DMS79 (cell line): ENCODE measurements at places on chromosomes 16 and 17.

DNA sequence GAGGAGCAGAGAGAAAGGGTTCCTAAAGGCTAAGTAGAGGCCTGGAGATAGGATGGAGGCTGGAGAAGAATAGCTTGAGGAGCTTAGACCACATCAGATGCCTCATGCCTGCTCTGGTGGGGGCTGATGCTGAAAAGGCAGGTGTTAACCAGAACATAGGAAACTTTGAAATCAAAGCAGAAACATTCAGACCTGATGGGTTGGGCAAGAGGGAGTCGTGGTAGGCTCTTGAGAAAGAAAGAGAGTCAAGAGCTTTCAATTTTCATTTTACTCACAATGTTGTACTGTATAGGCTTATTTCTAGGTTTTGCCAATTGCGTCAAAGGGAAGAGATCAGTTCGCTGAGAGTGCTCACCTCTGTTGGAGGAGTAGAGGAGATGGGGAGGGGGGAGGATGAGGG lies 406.6 kb upstream of the SALL1 start:
- no peak for DNase-seq

- DNase-seq: no peak
These were observed 4.8 kb downstream of the CD2BP2 start for GRCh38 chr16:30350134-30350871.

- DNase-seq: no peak
These were observed 606.3 kb upstream of the CDH11 start for GRCh38 chr16:65728167-65728566.

DNA sequence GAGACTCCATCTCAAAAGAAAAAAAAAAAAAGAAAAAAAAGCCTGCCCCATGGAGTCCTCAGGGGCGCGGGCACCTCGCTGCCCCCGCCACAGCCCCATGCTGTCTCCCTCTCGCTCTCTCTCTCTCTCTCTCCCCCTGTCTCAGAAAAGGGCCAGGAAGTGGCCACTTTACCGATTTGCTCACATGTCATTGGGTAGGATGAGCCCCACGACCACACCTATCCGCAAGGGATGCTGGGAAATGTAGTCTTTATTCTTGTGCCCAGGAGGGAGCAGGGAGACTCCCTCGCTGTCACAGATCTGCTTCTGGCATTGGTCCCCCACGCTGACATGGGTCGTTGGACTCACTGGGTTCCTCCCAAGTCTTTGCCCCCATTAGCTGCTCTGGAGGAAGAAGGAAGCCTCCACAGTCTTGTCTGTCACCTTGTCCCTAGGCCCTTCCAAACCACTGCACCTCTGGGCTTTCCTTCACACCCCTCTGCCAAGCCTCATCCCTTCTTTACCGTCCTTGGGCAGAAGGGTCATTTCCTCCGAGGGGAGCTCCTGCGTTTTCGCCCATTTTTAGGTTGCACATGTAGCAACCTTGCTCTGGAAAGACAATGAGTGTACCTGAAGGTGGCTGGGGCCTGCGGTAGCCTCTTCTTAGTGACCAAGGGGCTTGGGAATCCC lies 6.9 kb upstream of the GJD3 start:
- no peak for DNase-seq

GRCh38 chr16:67939507-67940445 lies 3.1 kb upstream of the PSMB10 start:
- no peak for DNase-seq

GRCh38 chr17:80461528-80462160 lies 14.8 kb downstream of the NPTX1 start:
- no peak for DNase-seq

DNA sequence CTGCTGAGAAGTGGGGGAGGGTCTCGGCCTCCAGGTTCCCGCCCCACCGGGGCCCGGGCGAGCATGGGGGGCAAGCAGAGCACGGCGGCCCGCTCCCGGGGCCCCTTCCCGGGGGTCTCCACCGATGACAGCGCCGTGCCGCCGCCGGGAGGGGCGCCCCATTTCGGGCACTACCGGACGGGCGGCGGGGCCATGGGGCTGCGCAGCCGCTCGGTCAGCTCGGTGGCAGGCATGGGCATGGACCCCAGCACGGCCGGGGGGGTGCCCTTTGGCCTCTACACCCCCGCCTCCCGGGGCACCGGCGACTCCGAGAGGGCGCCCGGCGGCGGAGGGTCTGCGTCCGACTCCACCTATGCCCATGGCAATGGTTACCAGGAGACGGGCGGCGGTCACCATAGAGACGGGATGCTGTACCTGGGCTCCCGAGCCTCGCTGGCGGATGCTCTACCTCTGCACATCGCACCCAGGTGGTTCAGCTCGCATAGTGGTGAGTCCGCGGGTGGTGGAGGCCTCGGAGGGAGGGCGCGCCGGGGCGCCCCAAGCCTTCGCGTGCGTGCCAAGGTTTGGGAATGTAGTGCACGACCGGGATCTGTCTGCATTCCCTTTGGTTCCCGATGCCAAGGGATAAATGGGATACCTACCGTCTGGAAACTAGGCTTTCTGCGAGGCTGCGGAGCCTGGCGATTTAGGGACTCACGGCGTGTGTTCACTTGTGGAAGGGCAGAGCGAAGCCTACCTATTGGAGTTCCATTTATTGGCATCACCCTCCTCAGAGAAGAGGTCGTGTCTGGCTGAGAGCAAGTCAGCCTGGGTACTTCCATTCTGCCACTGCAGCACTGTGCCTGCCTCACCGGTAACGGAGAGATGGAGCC lies 1.0 kb downstream of the ZNRF1 start:
- DNase-seq: peak; percentile 8

- DNase-seq: no peak
These were observed 36.3 kb downstream of the OR1D5 start for GRCh38 chr17:3026856-3027751.

- DNase-seq: no peak
These were observed 3.8 kb downstream of the TNFSF12 start for GRCh38 chr17:7552621-7553051.

GRCh38 chr16:27226476-27226875 lies 23.1 kb downstream of the KDM8 start:
- no peak for DNase-seq

DNA sequence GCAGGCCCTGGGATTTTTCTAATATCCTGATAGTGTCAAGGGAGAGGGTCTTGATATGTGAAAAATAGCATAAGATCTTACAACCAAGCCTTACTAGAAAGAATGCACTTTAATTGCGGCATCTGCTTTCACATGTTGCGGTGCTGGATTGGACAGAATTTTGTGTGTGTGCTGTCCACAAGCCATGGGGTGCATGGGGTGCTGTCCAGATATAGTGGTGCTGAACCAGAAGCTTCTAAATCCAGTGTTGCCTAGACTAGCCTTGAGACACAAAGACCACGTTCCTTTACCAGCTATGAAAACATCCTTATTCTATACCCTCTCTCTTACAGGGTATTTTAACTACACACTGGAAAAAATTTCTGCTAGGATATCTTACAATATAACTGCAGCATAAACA lies 244.0 kb downstream of the TMEM114 start:
- no peak for DNase-seq

- no peak for DNase-seq
These were observed 977.4 kb downstream of the KCNJ18 start for GRCh38 chr17:22669721-22670120.

DNA sequence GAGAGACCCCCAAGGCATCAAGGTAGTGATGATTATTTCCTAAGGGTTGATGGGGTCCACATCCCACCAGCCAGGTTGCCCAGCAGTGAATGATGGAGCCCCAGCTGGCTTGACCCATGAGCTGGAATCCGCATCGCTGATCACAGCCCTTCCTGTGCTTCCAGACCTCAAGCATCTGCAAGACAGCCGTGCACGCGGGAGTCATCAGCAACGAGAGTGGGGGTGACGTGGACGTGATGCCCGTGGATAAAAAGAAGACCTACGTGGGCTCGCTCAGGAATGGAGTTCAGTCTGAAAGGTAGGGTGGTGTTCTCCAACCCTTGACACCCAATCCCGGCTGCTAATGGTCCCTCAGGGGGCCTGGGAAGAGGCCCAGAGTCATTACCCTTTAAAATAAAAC lies 69.3 kb downstream of the CRISPLD2 start:
- no peak for DNase-seq

DNA sequence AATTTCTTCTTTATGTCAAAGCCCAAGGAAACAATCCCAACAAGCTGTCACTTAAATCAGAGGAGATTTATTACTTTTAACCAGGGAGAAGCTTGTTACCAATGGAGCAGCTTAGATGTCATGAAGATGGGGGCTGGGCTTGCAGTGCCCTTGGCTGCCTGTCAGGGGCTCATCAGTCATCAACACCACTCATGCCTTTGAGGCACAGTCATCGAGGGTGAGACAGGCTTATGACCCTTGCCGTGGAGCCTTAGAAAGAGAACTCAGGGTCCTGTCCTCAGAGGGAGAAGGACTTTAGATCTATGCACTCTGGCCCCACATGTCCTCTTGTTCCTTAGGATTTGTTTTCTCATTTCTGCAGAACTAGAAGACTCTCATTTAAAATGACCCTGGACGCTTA lies 318.3 kb downstream of the CBLN1 start:
- no peak for DNase-seq

- DNase-seq: no peak
These were observed 12.7 kb downstream of the MRM3 start for GRCh38 chr17:794876-795275.

DNA sequence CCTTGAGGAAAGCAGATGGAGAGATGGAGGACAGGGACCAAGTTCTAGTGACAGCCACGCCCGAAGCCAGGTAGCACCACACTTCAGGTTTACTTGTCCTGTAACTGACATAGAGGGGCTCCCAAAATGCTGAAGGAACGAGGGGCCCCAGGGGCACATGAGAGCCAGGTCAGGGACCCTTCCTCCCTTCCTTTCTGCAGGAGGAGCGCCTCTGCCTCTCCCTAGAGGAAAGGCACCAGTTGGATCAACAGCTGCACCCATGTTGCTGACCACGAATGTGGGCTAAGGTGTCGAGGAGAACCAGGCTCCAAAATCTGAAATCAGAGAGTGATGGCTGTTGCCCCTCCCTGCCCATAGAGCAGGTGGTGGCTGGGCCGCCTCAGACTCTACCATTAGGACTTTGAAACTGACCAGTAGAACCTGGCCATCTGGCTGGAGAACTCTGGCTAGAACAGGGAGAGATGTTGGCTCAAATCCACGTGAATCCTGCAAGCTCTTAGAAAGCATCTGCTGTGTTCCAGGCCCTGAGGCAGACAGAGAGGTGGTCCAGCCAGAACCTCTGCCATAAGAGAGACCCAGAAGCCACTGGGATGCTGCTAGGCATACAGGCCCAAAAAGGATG lies 218.8 kb downstream of the KATNIP start:
- DNase-seq: no peak

DNA sequence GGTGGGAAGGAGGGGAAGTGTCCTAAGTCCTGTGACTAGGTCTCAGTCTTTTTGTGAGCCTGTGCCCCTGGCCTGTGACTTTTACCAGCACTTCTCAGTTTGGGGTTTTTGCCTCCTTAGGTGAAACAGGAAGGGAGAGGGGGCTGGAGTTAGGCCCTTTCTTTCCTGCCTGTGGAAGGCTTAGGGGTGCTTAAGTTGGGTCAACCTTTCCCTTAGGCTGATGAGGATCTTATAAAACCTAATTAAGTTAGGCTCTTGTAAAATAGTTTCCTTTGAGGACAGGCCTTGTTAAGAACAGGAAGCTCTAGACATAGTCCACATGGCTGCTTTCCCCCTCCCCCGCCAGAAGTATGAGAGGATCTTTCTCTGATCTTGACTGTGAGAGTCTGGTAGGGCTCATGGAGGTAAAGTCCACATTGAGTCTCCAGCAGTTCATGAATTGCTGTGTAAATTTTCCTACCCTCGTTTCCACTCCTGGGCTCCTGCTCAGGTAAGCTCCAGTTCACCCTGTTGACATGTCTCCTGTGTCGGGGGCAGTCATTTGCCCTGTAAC lies 17.0 kb upstream of the DNASE1 start:
- no peak for DNase-seq

DNA sequence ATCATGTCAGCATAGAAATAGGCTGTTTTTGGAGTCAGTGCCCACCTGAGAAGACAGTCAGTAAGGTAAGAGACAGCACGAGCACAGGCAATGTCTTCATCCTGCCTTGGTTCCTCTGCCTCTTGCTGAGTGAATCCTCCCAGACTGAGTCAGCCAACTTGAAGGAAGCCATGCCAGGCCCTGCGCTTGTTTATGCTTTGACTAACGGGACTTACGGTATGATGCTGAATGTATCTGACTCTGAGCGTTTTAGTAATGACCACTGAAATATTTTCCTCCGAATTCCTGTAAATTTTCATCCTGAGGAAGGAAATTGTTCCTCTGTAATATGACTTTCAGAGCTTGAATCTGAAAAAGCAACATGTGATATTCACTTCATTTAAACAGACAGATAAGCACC lies 18.0 kb downstream of the C17orf67 start:
- DNase-seq: no peak

DNA sequence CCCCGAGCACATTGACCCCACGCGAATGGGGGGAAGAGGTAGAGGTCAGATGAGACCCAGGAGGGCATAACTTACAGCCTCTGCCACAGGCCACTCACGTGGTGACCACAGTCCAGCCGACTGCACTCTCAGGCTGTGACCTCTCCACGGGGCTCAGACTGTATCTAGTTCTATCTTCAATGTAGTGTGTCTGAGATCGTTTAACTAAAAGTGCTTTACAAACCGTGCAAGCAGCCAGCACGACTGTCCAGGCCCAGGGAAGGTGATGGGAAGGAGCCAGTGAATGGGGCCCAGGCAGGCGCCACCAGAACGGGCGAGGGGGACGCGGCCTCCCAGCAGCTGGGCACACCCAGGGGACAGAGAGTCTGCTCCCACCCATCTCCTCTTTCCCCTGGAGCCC lies 108.6 kb downstream of the ANKRD11 start:
- no peak for DNase-seq

DNA sequence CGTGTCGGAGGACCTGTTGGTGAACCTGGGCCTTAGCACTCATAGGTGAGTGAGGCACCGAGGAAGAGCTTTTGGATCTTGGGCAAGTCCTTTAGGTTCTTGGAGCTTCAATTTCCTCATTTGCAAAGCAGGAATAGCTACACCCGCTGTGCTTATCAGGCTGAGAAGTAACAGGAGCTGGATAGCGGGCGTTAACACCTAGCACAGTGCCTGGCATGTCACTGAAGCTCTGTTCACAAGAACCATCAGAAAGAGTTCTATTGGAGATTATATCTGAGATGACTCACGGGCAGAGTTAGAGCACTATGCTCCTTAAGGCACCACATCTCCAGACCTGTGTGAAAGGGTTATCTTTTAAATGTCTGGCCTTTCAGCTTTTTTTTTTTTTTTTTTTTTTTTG lies 12.8 kb downstream of the MEOX1 start:
- DNase-seq: no peak

DNA sequence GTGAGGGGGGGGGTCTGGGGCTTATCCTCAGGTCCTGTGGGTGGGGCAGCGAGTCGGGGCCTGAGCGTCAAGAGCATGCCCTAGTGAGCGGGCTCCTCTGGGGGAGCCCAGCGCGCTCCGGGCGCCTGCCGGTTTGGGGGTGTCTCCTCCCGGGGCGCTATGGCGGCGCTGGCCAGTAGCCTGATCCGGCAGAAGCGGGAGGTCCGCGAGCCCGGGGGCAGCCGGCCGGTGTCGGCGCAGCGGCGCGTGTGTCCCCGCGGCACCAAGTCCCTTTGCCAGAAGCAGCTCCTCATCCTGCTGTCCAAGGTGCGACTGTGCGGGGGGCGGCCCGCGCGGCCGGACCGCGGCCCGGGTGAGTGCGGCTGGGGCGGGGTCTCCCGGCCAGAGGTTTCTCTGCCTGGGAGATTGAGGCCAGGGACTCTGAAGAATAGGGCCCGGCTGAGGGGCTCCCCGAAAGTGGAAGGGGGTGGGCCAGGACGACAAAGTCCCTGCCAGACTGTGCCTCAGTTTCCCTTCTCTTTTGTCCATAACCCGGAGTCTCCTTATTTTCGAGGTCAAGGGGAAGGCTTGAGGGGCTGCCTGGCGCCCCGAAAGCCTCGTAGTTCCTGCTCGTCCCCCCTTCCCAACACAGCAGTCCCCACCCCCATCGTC lies at the start of gene FGF11:
TSS of gene FGF11 (plus strand) at position 51 of the 651 bp plus-strand sequence. CDS start at position 160, 109 bp downstream.
- no peak for DNase-seq

- no peak for DNase-seq
These were observed 54.6 kb upstream of the TBX2 start for GRCh38 chr17:61345061-61345460.
